ENCODE measurements at places on chromosomes 2 and 18. TPM values are rescaled to one million over a fixed set of nuclear protein-coding genes. Genes with fewer than 3 reads are reported as not detected.

RGPD8 gene
- total RNA-seq: 16.0 TPM

SP140 gene
- 0.88 TPM for total RNA-seq

TAF4B gene
- total RNA-seq: 6.8 TPM

SIX3 gene
- total RNA-seq: 1.2 TPM
